Fibroblast of lung (primary cell): ENCODE measurements at places on chromosomes 3 and 15. TPM values are rescaled to one million over a fixed set of nuclear protein-coding genes. Genes with fewer than 3 reads are reported as not detected.
A peak's percentile ranks its signal among the peaks of the same experiment; 100 is the strongest.

- DNase-seq = no peak
These were observed 54.6 kb upstream of the CADM2 start for GRCh38 chr3:84904212-84904611.

- DNase-seq = peak; percentile 15
These were observed 129.1 kb downstream of the RAP2B start for GRCh38 chr3:153291059-153291685.

DNA sequence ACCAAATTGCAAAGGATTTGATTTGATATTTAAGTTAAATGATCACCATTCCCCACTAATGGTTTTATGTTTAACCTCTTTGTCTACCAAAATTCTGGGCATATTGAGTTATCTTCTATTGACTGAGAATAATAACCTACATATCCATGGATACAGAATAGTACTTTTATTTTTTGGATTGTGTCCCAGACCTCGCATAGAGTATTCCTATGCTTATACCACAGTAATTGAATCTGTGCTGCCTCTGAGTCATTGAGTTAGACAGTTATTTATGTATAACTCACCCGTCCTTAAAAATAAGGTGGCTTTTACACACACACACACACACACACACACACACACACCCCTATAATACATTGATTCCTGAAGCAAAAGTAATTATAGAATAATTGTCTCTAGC lies 690.1 kb upstream of the BCHE start:
- peak; percentile 67 for DNase-seq

DNA sequence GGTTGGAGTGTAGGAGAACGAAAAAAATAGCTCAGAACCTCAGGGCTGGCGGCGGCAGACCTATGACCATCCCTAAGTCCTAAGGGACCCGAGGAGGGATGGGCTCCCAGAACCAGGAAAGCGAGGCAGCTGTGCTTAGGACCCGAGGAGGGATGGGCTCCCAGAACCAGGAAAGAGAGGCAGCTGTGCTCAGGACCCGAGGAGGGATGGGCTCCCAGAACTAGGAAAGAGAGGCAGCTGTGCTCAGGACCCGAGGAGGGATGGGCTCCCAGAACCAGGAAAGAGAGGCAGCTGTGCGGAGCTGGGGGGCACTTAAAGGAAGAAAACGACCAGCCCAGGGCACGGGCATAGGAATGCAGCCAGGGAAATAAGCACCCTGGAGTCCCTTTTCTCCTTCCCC lies 125.0 kb upstream of the DLG1 start:
- no peak for DNase-seq

DNA sequence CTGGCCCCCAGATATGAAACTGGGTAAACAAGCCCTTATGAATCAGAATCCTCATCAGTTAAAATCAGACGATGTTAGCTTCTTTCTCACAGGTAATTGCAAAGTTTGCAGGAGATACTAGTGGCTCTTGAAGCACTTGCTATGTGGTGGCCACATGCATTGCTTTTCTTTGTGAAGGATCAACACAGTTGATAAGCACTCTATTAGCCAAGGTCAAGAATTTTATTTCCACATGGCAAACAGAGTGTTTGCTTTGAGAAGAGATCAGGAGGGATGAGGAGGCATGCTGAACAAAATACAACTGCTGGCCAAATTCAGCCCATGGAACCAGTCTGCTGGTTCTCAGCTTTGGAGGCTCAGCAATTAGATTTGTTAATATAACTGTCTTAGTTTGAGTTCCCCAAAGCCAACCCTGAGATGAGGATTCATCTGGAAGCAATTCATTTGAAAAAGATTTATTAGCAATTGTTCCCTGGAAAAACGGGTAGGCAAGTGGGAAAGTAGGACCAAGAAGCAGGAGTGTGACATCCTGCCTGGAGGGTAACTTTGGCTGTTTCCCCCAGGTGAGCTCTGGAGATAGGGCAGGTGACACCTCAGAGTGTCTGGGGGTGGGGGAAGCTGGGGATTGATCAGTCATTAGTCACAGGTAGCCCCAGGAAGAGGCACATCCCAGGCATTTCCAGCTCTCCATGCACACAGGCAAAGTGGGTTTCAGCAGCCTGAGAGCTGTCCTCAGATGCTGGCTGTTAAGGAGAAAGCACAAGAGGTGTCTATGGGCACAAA lies 180.3 kb downstream of the ABHD5 start:
- DNase-seq = peak; percentile 18

DNA sequence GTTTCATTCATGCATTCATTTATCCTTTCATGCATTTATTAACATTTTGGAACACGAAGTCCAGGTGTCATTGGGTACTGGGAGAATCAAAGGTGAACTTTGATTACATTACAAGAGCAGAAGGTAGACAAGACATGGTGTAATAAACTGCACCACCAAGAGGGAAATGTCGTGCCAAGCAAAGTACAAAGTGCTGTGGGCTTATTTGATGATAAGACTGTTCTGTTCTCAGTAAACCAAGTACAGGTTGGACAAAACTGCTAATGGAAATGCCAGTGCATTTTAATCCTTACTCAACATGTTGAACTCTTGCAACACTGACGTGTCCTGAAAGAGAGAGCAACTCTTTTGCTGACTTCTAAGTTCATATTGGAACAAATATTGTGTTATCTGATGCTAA lies 69.4 kb downstream of the MME start:
- peak; percentile 39 for DNase-seq

DNA sequence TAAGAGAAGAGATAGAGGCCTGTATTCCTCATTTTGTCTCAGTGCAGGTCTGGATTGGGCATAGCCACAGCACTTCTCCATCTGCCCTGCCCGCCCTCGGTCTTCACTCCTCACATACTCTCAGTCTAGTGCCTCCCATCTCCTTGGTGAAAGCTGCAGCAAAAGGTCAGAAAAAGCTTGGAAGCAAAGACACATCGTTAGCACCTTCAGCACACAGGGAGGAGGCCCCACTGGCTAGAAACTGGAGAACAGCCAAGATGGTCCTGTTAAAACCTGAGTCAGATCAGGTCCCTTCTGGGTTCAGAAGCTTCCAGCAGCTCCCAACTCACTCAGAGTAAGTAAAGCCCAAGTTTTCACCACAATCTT lies 1.6 kb upstream of the KLF15 start:
- no peak for DNase-seq

DNA sequence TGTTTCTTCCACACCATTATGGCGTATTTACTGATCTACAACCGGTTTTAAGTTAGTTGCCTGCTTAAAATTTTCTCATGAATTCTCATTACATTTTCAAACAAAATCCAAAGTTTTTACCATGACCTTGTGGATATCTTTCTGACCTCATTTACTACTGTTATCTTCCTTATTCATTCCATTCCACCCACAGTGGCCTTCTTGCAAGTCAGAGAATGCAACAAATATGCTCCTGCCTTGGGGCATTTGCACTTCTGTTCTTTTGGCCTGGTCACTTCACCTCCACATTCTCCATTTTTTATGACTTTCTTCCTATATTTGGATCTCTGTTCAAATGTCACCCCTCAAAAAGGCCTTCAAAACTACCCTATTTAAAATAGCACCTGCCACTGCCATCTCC lies 8.8 kb upstream of the SLC15A2 start:
- DNase-seq = peak; percentile 64

Gene NIT2
- total RNA-seq = 10.3 and 13.4 TPM in 2 replicates

GRCh38 chr3:35523074-35523473 lies 116.3 kb upstream of the ARPP21 start:
- DNase-seq = no peak

GRCh38 chr3:5304789-5305683 lies 117.5 kb downstream of the EDEM1 start:
- peak; percentile 33 for DNase-seq

- peak; percentile 50 for DNase-seq
These were observed 141.4 kb downstream of the GREM1 start for GRCh38 chr15:32859251-32859650.

GRCh38 chr3:45537970-45538640 lies 56.4 kb upstream of the LIMD1 start:
- DNase-seq = peak; percentile 49

Gene FRMD5
- 1.3 and 4.3 TPM in 2 replicates for total RNA-seq

GRCh38 chr3:98564282-98565005 lies 29.0 kb downstream of the CPOX start:
- DNase-seq = no peak

Gene SLC41A3
- total RNA-seq = 49.4 and 52.4 TPM in 2 replicates

DNA sequence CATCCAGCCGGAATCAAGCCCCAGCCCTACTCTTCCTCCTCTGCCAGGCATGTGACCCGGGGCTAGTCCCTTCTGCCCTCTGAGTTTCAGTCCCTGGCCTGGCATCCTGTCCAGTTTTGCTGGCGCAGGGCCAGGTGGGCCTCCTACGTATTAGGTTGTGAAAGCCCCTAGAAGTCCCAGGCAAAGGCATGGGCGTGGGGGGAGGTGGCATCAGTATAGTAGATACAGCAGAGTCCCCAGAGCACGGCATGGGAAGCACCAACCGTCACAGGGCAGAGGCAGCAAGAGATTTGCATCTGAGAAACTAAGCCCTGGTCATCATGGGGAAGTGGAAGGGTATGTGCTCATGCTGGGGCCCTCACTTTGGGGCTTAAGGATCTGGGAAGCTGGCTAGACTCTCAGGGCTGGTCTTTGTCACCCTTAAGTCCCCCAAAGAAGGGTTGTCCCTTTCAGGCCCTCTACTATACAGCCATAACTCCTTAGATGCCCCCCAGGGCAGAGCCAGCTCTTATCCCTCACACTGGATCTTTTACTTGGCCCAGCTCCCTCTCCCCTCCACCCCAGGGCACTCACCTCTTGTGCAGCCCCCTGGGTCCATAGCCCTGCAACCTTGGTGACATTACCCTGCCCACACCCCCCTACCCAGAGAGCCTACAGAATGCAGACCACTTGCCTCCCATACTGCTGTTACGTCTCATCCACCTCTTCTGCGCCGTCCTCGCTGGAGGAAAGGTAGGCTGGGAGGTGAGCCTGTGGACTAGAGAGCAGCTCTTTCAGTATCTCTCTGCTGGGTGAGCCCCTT lies 11.3 kb downstream of the NBEAL2 start:
- DNase-seq = no peak

DNA sequence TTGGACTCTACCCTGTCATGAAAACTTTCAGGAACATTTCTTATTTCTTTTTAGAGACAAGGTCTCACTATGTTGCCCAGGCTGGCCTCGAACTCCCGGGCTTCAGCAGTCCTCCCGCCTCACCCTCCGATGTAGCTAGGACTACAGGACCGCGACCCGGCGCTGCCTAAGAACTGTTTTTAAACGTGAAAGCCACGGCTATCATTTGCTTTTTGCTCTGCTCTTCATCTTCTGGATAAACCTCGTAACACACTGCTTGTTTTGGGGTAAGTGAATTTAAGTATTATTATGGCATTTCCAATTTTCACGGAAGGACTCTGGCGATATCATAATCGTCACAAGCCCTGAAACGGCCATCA lies 14.3 kb upstream of the CCNL1 start:
- no peak for DNase-seq

GRCh38 chr3:184713521-184713920 lies 1.7 kb upstream of the MAGEF1 start:
- no peak for DNase-seq

- DNase-seq = no peak
These were observed 31.3 kb downstream of the CD200 start for GRCh38 chr3:112364291-112364690.

Gene GCSAM
- total RNA-seq = not detected in 2 replicates

DNA sequence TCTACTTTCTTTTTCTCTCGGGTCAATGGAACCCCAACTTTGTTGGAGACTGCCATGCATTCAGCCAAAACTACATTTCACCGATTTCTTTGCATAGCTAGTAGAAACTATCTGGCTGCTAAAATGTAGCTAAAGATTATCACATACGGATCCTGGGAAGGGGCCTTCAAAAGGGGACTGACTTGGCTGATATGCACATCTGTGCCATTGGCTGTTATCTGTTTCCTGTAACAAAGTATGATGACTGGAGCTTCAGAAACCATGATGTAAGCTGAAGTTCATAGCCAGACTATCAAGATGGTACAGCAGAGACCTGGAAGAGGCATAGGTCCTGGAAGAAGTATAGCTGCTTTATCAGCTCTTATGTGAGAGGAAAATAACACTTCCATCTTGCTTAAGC lies 179.1 kb downstream of the NSUN3 start:
- DNase-seq = no peak

GRCh38 chr3:10338164-10338470 lies 17.2 kb upstream of the SEC13 start:
- no peak for DNase-seq

Gene ACP3
- total RNA-seq = 0.77 and 3.5 TPM in 2 replicates

DNA sequence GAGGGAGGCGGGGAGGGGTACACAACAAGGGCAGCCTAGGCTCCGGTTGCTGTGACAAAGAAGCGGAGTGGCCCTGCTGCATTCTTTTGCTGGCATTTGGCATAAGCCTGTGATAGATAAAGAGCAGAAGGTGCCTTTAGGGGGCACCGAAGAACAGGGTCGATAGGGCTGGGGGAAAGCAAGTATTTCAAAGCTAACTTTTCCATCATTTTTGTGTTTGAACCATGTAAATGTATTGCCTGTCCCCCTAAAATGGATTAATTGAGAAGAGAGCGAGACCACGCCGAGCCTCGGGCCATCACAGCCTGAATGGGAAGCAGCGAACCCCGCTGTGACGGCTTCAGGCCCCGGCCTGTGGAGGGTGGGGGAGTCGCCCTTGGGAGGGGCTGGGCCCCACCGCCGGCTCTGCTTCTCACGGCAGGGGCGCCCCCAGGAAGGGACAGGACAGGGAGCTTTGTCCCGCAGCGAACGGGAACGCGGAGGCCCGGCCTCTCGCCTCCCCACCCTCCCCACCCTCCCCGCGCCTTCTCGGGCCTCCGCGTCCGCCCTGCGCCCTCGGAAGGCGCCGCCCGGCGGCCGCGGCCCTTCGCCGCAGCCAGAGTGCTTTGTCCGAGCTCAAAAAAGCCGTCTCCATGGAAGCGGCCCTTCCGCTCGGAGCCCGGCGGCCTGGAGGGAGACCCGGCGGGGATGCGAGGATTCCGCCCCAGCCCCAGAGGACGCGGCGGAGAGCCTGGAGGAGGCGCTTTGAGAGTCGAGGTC lies 32.4 kb upstream of the ALDH1L1 start:
- DNase-seq = peak; percentile 67

Gene SKOR1
- total RNA-seq = under 0.01 and 0.17 TPM in 2 replicates

- DNase-seq = no peak
These were observed 18.9 kb downstream of the SH3BP5 start for GRCh38 chr3:15313461-15313860.

DNA sequence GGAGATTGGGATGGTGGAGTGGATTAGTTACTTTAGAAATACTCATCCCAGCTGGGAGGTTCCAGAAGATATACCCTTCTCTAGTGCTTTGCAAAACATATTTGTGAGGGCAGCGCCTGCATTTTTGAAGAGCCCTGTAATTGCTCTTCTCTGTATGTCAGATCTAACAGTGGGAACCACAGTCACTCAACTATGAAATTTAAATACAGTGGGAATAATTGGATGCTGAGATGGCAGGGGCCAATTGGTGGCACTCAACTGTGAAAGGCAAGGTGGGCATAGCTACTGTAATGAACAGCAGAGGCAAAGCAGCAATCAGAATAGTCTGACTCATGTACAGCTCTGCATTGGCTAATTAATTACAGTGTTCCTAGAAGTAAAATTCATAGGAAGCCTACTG lies 22.2 kb upstream of the TBC1D23 start:
- no peak for DNase-seq

DNA sequence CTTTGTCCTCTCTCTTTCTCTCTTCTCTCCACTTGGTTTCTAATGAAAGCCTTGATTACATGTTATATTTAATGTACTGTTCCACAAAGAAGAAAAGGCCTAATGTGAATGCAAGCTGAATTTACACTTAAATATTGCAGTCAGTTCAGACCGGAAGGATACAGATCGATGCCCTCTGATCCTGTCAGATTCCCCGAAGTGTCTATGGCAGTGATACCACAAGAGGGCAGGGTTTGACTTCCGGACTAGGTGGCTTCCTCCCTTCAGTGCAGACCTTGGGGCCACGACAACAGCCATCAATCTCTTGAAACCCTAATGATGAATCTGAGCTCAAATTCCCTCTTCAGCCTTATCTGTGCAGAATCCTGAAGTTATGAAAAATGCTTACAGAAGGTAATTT lies 29.5 kb downstream of the AGTR1 start:
- DNase-seq = no peak

Gene PLAAT1
- not detected in 2 replicates for total RNA-seq
